Activated CD4-positive, alpha-beta T cell treated with anti-CD3 and anti-CD28 coated beads for 4 hours (primary cell): ENCODE measurements at places on chromosomes 5 and 9.

GRCh38 chr5:43926923-43927322 lies 323.9 kb downstream of the NNT start:
- DNase-seq, result no peak

DNA sequence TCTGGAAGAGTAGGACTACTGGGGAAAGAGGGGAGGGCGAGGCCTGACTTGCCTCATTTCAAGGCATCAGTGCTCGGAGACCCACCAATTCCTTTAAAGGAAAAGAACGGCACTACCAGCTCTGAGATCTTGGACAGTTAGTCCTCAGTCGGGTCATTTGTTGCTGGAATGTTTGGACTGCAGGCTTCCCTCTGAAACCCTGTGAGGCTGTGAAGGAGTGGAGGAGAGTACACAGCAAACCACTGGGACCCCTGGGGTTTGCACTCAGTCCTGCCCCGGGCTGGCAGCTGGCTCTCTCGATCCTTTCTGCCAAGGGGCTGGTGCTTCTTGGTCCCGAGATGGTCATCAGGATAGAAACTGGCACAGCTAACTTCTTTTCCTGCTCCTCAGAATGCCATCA lies 194.5 kb downstream of the TRIO start:
- DNase-seq, result no peak

GRCh38 chr5:133793756-133794465 lies 174.5 kb downstream of the C5orf15 start:
- DNase-seq, result no peak

- no peak for DNase-seq
Observed at GRCh38 chr9:90894986-90895687, 93.5 kb downstream of the SYK start.

- DNase-seq, result peak; percentile 66
Observed at GRCh38 chr9:35748858-35749514, at the start of the genes GBA2 and RGP1. Gene GBA2, minus strand, starts transcription at chr9:35749228. Its CDS starts 524 bp downstream, at chr9:35748704. Gene RGP1, plus strand, starts transcription at chr9:35749287. Its CDS starts 469 bp downstream, at chr9:35749756.

GRCh38 chr9:21075484-21075883 lies 2.3 kb downstream of the IFNB1 start:
- no peak for DNase-seq

GRCh38 chr5:122371511-122372151 lies 59.6 kb downstream of the SNCAIP start:
- no peak for DNase-seq

DNA sequence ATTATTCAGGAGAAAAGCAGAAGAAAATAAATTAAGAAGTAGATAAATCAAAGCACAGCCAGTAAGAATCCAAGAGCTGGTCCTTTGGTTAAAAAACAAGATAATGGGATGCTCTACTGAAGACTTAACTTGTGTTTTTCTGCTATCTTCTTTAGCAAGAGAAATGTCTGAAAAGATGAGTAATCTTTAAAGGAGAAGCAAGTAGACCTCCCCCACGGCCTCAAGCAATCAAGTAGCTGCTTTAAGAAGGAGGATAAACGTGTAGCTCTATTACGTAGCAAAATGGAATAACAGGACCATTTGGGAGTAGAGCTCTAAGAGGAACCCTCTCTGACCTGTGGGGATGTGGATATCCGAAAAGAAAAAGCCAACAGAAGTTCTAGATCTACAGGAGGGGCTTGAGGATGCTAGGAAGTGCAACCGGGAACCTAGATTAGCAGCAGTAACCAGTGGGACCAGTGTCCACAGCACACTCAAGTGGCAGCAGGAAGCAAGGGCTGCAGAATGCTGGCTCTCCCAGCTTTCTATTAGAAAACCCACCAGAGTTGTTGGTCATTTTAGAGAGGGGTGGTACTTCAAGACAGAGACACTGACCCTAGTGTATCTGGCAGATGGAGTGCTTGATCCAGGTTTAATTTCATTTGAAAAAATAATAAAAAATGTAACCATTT lies 185.4 kb downstream of the GABBR2 start:
- DNase-seq, result no peak

GRCh38 chr5:135342551-135342875 lies 56.5 kb downstream of the MACROH2A1 start:
- DNase-seq, result no peak

GRCh38 chr5:1050423-1051365 lies 42.1 kb downstream of the NKD2 start:
- no peak for DNase-seq

DNA sequence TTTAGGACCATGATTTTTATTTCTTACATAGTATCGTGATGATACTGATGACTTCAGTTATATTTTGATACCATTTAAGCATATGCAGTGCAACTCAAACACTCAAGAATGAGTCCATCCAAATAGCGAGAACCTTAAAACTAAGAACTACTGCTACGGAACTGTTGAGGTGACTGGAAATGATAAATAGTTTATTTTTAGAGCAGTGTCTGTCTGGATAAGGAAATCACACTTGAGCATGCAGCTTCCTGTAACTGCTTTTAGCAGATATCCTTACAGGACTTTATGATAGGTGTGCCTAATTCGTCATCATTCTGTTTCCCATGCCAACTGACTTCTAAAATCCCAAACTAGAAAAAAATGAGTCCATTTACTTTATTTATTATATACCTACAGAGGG lies 85.5 kb downstream of the ADGRV1 start:
- DNase-seq, result no peak

GRCh38 chr9:426976-427375 lies 212.3 kb downstream of the DOCK8 start:
- DNase-seq, result no peak

GRCh38 chr5:111582451-111582850 lies 70.1 kb upstream of the STARD4 start:
- DNase-seq, result no peak

- no peak for DNase-seq
Observed at GRCh38 chr9:71928806-71929205, 17.4 kb downstream of the C9orf85 start.

GRCh38 chr9:35937227-35937626 lies 20.7 kb downstream of the OR2S2 start:
- DNase-seq, result no peak

GRCh38 chr9:20043461-20043860 lies 254.6 kb upstream of the SLC24A2 start:
- DNase-seq, result no peak

- no peak for DNase-seq
Observed at GRCh38 chr5:169909945-169910344, 70.3 kb downstream of the INSYN2B start.

DNA sequence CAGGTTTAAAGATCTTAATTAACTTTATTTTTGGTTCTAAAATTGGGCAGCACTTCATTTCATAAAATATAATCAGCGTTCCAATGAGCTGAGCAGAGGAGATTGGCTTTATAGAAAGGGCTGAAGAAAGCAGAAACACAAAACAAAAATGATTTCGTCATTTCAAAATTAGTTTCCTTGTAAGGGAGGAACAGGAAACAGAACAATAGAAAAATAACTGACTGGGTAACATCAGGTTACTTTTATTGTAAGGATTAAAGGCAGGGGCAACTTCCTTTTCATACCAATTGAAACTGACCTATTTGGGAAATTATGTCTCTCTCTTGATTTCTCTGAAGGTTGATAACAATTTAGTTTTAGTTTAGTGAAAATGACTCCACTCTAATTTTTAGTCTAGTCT lies 157.1 kb downstream of the ATP10B start:
- no peak for DNase-seq

GRCh38 chr9:83030391-83031107 lies 32.4 kb downstream of the RASEF start:
- no peak for DNase-seq

DNA sequence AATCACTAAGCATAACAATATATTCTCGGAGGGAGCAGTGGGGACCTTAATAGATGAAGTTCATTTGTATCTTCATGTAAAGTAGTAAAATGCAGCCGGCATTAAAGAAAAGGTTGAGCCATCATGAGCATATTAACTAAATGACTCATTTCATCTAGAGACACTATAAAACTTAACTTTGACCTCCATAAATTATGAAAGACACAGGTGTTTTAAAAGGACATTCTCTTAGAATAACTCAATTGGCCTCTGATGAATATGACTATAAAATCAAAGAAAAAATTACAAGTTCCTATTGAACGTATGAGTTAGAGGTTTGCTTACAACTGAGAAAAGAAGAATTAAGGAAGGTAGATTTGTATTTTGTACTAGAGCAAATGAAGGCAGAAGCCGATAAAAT lies 220.3 kb downstream of the SEMA5A start:
- no peak for DNase-seq

- DNase-seq, result no peak
Observed at GRCh38 chr9:2817999-2818803, 25.7 kb downstream of the PUM3 start.

DNA sequence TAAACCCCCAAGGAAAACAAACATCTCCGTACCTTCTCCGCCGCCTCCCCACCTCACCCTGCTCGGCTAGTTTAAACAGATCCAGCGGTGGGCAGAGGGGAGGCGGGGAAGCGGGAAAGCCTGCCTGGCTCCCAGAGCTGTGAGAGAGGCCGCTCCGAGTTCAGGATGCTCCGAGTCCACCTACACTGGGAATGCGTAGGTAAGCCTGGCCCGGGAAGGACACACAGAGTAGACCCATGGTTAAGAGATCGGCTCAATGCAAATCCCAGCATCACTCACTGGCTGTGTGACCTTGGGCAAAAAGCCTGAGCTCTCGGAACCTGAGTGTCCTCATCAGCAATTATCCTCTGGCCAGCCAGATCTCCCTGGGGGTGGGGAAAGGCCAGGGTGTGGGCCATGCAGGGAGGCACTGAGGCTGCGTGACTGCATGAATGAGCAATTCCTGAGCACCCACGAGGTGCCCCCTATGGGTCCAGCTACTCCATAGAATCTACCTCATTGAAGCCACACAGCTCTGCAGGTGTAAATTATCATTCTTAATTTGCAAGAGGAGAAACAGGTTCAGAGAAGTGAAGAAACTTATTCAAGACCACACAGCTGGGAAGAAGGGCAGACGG lies 30.5 kb upstream of the LMX1B start:
- DNase-seq, result no peak

GRCh38 chr5:179825655-179826182 lies 5.0 kb downstream of the SQSTM1 start:
- no peak for DNase-seq

GRCh38 chr5:107949688-107950341 lies 279.1 kb upstream of the EFNA5 start:
- DNase-seq, result no peak

DNA sequence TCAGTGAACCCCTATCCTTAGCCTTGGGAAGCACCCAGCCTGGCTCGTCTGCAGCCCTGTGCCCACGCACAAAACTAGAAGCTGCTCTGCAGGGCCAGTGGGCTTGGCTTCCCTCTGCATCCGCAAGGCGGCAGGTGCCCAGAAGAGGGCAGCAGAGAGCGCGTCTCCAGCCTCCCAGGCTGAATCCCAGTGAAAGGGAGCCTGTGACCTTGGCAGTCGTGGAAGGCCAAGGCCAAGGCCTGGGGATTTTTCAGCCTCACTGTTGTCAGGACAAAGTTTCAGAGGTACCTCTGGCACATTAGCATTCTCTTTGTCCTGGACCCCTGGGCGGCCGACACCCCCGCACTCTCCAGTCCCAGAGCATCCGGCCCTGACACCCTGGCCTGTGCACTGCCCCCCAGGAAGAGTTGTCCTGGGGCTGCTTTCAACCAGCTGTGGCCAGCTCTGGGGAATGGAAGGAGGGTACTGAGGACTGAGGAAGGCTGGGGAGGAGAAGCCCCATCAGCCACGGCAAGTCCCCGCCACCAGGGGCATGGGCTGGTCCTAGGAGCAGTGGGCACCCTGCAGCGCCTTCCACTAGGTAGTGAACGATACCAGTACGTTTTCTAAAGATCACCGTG lies 63.6 kb upstream of the IL17B start:
- DNase-seq, result peak; percentile 60

DNA sequence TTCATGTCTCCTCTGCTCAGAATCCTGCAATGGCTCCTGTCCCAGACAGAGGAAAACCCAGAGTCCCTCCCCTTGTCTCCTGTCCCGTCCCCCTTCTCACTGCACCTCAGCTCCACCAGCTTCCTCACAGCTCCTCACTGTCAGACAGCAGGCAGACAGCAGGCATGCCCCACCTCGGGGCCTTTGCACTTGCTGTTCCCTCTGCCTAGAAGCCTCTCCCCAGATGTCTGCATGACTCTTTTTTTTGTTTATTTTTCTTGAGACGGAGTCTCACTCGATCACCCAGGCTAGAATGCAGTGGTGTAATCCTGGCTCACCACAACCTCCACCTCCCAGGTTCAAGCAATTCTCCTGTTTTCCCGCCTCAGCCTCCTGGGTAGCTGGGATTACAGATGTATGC lies 8.8 kb upstream of the SLC6A7 start:
- no peak for DNase-seq

DNA sequence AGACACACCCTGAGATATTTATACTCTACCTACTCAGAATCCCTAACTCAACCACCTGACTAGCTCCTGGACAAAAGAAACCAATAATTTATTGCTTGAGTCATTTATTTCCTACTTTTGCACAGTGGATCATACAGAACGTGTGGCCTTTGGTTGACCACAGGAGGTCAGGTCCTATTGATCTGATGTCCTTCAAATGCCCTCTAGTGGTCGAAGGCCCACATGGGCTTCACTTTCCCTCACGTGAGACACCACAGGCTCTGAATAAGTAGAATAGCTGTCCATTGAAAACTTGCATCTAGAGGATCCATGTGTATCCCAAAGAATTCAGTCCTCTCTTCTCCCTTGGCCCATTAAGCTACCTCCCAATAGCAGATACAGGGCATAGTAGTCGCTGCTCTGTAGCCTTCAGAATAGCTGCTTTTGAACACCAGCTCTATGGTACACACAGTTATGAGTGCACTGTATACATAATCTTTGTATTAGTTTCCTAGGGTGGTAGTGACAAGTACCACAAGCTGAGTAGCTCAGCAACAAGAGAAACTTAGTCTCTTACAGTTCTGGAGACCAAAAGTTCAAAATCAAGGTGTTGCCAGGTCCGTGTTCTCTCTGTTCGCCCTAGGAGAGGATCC lies 177.6 kb upstream of the SMARCA2 start:
- no peak for DNase-seq

DNA sequence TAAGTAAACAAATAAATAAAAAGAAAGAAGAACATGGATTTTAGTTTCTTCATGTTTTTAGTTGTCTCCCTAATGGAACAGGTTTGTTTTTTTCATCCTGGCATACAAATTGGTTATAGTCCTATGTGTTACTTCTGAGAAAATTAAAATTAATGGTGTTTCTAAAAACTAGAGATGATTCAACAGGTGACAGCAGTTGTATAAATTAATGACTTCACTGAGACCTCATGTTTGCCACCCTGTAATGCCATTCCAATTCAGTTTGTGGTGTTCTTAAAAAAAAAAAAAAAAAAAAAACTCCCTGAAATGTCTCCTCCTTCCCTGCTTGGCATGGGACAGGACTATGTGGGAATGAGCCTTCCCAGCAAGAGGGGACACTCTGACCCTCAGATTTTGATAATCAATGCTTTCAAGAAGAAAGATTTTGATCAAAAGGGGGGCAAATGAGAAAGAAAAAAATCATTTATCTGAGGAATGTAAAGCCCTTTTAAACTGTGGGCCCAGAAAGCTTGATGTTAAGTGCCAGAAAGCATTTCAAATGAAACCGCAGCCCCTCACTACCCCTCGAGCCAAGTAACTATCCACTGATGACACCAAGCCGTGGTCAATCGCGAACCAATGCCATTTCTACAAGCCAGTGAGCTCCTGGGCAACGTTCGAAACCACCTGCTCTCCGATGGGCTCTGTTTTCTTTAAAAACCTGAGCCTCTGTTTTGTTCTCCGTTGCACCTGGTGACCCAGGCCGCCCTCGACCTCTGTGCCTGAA lies 941 bp downstream of the EXD3 start:
- no peak for DNase-seq

- DNase-seq, result no peak
Observed at GRCh38 chr5:123517476-123517875, 5.5 kb downstream of the CSNK1G3 start.
